Esophagus (tissue), 2 donors: ENCODE measurements at places on chromosomes 5 and 9. TPM values are rescaled to one million over a fixed set of nuclear protein-coding genes. Genes with fewer than 3 reads are reported as not detected.

C1QTNF2 gene
- 0.53 TPM for polyA plus RNA-seq

ERP44 gene
- polyA plus RNA-seq, result 14.3 TPM

FSD1L gene
- polyA plus RNA-seq, result 0.41 TPM

SPACA9 gene
- 6.3 TPM for polyA plus RNA-seq

SLC36A2 gene
- polyA plus RNA-seq, result not detected

TRIM7 gene
- 33.8 TPM for polyA plus RNA-seq

CD14 gene
- 7.4 TPM for polyA plus RNA-seq

MARCOL gene
- polyA plus RNA-seq, result not detected

CDH9 gene
- polyA plus RNA-seq, result not detected

CDX1 gene
- 0.08 TPM for polyA plus RNA-seq

CCL27 gene
- polyA plus RNA-seq, result 0.16 TPM

CCDC171 gene
- polyA plus RNA-seq, result 0.55 TPM

TESK1 gene
- 15.3 TPM for polyA plus RNA-seq

PTGES gene
- 16.3 TPM for polyA plus RNA-seq

ZDHHC11 gene
- 4.0 TPM for polyA plus RNA-seq

PCDHB12 gene
- 0.08 TPM for polyA plus RNA-seq

STPG3 gene
- not detected for polyA plus RNA-seq

SLC34A1 gene
- polyA plus RNA-seq, result 0.49 TPM

FOXD4L4 gene
- polyA plus RNA-seq, result 0.02 TPM

ELOVL7 gene
- 2.8 TPM for polyA plus RNA-seq
